ENCODE measurements at places on chromosomes 5 and 9.

DNA sequence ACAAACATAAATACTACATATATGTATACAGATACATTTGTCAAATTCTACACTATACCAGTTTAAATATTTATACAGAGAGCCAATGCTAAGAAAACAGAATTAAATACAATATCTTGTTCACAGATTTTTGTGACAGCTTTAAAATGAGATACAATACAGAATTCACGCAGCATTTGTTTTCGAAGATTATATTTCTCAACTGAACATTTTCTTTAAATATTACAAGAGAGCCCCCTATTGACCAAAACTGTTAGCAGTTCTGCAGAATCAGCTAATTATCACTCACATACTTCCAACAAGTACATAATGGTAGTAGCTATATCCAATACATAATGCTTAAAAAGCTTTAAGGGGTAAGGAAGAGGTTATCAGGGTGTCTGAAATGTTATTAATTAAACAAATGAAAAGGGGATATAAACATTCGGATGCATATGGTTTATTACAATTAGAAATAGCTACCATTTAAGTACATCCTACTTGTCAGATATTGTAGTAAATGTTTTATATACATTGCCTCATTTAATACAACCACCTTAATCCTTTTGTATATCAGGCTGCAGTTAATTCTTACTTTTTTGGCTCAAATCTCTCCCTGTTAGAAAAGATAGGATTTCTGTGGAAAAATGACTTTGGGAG, 31.7 kb downstream of the ZDHHC21 start:
- DNase-seq = no peak

DNA sequence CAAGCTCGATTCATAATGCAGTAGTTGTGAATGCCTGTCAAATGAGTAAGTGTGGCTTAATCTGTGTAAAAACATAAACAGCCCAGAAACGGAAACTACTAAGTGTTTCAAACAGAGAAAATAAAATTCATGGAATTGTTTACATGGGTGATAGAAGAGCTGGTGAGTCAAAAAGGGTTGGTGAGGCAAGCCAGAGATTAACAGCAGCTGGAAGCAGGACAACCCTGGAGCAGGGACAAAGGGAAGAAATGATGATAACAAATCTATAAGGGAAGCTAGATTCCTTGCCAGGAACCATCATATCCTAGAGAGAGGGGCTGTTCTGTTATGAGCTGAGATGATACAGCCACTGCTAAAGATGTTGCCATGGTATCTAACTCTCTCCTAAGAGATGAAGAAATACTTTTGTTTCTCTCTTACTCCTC, 18.0 kb upstream of the PRR16 start:
- DNase-seq = no peak

GRCh38 chr5:122478741-122479442, 166.9 kb downstream of the SNCAIP start:
- no peak for DNase-seq

GRCh38 chr5:7634837-7635236, 216.1 kb downstream of the CFAP90 start:
- DNase-seq = no peak

DNA sequence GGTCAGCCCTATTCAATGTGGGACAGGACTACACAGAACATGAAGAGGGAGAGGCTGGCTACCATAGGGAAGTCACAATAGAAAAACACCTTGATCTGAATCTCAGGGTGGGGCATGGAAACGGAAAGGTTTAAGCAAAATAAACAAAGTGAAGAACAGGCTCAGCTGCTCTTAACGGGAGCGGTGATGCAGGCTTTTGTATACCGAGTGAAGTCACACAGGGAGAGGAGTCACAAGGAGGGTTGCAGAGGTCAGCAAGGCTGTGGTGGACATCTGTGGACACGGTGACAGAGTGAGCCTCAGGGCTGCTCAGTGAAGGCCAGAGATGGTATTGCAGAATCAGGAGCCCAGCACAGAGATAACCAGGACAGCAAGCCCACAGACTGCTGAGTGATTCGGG, 30.6 kb upstream of the SEMA4D start:
- no peak for DNase-seq

GRCh38 chr5:105929858-105930257, 1740.9 kb downstream of the EFNA5 start:
- no peak for DNase-seq

GRCh38 chr5:174514983-174515394, 209.4 kb upstream of the MSX2 start:
- DNase-seq = no peak

GRCh38 chr9:72858089-72858912, 94.6 kb downstream of the ALDH1A1 start:
- no peak for DNase-seq

DNA sequence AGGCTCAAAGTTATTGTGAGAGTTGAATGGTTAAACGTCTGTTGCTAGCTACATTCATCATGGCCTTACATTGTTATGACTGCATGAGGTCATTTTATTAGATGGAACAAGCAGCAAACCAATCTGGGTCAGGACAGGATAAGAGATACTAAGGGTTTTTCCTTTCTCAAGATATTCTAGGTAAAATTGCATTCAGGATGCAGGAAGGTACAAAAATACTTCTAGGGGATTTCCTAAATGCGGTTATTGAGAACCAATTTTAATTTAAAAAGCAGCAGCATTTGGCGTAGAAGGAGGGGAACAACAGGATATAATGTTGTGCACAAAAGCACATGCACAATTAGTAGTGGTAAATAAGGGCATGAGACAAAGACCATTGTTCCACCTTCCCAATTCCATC, 39.2 kb upstream of the LURAP1L start:
- DNase-seq = no peak

- no peak for DNase-seq
These were observed 348.4 kb upstream of the FTMT start for GRCh38 chr5:121503111-121503840.

- DNase-seq = no peak
These were observed 35.1 kb upstream of the JADE2 start for GRCh38 chr5:134490255-134490924.

GRCh38 chr9:135762921-135763320, 60.9 kb downstream of the KCNT1 start:
- no peak for DNase-seq

GRCh38 chr9:97136421-97136820, 97.5 kb upstream of the CTSV start:
- DNase-seq = no peak

DNA sequence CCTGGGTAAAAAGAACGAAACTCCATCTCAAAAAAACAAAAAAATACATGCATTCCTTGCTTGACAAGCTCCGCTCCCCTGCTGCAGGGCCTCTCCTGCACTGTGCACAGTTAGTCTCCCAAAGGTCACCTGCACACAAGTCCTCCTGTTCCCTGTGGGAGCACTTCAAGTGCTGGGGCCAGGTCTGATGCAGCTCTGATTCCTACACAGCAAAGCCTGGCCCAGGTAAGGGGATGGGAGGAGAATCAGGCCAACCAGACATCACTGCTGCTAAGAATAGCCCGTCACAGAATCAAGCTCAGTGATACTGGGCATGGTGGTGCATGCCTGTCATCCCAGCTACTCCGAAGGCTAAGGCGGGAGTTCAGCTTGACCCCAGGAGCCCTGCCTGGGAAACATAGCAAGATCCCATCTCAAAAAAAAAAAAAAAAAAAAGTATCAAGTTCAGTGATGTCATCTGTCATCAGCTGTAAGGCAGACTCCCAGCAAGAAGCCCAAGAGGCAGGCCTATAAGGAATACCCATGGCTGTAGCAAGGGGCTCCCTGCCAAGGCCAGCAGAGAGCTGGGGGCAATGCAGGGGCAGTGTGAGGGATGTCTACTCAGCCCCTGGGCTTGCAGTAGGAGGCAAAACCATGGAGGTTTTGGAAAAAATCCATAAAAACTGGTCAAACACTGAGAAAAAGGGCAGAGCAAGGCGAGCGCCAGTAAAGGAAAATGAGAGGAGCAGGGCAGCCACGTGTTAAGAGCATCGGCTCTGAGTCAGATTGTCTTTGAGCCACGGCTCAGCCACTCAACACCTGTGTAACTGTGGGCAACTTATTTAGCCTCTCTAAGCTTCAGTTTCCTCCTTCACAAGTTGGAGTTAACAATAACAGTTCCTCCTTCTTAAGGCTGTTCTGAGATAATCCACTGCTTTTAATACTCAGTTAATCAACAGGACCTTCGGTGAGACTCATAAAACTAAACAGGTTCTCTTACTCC, 3.2 kb downstream of the TPM2 start:
- no peak for DNase-seq

- DNase-seq = no peak
These were observed 155.2 kb downstream of the MEF2C start for GRCh38 chr5:88727705-88728313.

GRCh38 chr5:81393430-81393782, 528 bp downstream of the ACOT12 start:
- no peak for DNase-seq

Measured in activated CD4-positive, alpha-beta T cell treated with anti-CD3 and anti-CD28 coated beads for 48 hours (primary cell).